ENCODE measurements at places on chromosomes 1 and 21. TPM values are rescaled to one million over a fixed set of nuclear protein-coding genes. Genes with fewer than 3 reads are reported as not detected.

DNA sequence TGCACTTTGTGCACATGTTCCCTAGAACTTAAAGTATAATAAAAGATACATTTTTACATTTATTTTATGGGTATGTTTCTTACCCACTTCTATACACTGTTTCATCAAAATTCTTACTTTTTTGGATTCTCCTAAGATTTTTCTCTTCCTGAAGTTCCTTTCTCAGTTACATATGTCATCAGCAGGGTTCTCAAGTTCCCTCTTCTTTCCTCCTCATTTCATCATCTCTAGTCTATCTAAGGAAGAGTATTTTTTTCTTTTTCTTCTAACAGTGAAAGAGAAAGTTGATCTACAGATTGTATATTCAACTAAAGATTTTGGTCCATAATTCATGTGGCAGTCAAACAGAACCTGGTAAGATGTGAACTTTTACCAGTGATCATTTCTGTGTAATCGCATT is 41.2 kb upstream of the CYYR1 start:
- DNase-seq, result no peak

GRCh38 chr1:52904927-52905698 is 16.4 kb downstream of the ECHDC2 start:
- peak; percentile 33 for DNase-seq

DNA sequence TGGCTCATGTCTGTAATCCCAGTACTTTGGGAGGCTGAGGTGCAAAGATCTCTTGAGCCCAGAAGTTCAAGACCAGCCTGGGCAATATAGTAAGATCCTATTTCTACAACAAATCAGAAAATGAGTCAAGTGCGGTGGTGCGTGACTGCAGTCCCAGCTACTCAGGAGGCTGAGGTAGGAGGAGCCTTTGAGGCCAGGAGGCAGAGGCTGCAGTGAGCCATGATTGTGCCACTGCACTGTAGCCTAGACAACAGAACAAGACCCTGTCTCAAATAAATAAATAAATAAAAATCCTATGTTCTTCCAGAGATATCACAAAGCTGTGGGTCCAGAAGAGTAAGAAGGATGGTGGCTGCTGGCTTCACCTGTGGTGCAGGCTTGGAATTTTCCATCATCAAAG is 22.1 kb downstream of the CDA start:
- no peak for DNase-seq

The DMRTA2 gene
- not detected for polyA plus RNA-seq

DNA sequence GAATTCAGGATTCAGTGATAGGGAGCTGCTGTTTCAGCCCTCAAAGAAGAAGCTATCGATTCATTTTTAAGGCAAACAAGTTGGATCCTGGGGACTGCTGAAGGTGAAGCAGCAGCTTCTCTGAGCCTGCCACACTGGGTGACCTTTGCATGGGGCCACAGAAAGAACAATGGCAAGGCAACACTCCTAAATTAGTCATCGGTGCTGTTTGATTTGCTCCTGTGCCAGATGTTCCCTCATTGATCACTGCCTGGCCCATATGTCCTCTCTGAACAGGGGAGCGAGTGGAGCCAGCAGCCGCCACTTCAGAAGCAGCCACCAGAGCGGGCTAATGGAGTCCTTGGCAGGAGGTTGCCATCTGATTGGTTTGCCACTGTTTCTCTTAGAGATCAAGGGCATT is 391.5 kb downstream of the NTNG1 start:
- no peak for DNase-seq

DNA sequence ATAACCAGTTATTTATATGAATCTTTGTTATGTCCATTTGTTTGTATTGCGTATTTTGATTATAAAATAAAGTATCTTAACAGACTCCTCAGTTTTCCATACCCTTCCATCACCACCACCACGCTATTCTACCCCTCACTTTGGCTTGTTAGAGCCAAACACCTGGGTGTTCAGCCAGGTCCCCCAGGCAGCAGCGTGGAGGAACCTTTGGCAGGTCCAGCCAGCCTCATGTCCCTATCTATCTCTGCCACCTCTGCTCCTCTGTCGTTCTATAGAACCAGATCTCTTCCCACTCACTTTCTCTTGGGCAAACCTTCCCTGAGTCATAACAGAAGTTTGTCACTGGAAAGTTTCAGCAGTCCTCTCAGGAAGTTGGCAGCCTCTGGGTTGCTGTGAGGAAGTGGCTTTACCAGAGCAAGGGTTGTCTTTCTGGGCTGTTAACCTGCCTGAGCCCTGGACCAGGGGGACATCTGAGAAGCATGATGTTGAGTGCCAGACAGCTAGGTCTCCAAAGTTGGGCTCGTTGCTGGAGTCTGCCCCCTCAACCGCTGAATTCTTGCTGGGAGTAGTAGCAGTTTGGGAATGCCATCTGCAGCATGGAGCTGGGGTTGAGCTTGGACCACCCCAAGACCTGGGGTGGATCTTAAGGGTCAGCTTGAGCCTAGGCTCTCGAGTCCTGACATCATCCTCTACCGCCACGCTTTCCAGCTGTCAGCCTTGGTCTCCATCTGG is 996 bp upstream of the SH3BGRL3 start:
- no peak for DNase-seq

GRCh38 chr1:108051631-108052377 is 86.8 kb upstream of the VAV3 start:
- DNase-seq, result no peak

DNA sequence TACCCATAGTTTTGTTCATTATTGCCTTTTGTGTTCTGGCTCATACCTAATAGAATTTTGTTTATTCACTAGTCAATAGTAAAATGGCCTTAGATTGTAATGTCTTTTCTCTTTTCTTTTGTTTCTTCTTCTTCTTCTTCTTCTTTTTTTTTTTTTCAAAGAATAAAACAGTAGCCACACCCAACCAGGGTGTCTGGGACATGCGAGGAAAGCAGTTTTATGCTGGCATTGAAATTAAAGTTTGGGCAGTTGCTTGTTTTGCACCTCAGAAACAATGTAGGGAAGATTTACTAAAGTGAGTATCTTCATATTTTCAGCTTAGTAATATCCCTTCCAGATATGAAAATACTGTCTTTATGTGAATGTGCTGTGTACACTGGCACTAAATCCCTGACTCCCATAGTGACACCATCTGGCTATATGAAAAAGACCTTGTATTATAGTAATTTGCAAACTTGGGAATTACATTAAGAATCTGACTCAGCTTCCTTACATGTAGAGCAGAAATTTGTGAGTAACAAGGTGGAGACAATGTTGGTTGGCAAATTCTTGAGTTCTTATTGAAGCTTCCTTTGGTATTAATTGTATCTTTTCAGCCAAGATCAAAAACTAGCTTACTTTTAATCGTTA is 24.6 kb downstream of the AGO4 start:
- DNase-seq, result no peak

DNA sequence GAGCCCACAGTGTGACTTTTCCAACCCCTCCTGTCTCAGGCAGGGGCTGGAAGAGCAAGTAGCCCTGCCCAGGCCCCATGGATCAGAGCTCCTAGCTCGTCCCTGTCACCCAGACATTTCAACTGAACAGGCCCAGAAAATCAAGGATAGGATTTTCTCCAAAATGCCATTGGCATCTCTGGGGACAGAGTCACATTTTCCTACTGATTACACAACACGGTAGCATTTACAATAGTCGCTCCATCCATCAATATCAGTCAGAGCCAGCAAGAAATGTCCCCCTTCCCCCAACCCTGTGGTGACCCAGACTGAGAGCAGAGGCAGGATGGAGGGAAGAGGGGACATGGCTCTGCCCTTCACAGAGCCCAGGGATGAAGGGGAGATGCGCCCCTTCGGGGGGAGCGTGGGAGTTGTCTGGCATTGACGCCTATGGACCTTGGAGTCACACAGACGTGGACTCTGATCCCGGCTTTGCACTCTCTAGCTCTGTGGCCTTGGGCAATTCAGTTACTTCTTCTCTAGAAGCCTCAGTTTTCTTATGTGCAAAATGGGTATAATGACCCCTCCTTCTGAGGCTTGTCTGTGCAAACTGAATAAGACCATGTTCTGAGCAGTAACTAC is 275.6 kb downstream of the FOXD2 start:
- DNase-seq, result no peak

- no peak for DNase-seq
These were observed 80.6 kb downstream of the LBR start for GRCh38 chr1:225347123-225347683.

The KRTAP7-1 gene
- polyA plus RNA-seq, result not detected

DNA sequence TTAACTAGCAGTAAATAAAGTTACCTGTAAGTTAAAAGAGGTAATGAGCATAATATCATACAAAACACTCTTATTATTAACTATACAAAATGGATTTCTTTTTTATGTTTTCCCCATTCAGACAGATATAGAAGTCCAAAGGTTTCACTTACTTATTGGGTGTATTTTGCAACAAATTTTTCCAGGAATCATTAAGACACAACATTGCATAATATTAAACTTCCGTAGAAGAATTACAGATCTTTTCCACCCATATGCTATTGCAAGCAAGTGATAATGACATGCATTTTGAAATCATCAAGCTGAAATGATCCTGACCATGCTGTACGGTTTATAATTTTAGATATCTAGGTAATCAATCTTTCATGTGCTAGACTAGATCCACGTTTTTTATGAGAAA is 957.0 kb downstream of the NCAM2 start:
- DNase-seq, result no peak

The TTC3 gene
- polyA plus RNA-seq, result 69.8 TPM

DNA sequence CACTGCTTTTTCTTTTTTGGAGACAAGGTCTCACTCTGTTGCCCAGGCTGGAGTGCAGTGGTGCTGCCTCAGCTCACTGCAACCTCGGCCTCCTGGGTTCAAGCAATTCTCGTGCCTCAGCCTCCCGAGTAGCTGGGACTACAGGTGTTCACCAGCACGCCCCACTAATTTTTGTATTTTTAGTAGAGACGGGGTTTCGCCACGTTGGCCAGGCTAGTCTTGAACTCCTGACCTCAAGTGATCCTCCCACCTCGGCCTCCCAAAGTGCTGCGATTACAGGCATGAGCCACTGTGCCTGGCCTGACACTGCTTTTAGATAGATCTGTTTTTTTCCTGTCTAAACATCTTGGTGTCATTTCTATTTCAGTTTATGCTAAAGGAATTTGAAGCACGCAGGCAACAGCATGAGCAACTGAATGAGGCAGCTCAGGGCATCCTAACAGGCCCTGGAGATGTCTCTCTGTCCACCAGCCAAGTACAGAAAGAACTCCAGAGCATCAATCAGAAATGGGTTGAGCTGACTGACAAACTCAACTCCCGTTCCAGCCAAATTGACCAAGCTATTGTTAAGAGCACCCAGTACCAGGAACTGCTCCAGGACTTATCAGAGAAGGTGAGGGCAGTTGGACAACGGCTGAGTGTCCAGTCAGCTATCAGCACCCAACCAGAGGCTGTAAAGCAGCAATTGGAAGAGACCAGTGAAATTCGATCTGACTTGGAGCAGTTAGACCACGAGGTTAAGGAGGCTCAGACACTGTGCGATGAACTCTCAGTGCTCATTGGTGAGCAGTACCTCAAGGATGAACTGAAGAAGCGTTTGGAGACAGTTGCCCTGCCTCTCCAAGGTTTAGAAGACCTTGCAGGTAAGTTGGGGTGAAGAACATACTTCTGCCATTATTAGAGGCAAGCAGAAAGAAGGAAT is 106.1 kb upstream of the BMP8A start:
- no peak for DNase-seq

All from naive thymus-derived CD8-positive, alpha-beta T cell (primary cell).